ENCODE measurements at places on chromosomes 13 and 19.

- no peak for DNase-seq
Observed at GRCh38 chr13:37640499-37640898, 41.9 kb upstream of the POSTN start.

DNA sequence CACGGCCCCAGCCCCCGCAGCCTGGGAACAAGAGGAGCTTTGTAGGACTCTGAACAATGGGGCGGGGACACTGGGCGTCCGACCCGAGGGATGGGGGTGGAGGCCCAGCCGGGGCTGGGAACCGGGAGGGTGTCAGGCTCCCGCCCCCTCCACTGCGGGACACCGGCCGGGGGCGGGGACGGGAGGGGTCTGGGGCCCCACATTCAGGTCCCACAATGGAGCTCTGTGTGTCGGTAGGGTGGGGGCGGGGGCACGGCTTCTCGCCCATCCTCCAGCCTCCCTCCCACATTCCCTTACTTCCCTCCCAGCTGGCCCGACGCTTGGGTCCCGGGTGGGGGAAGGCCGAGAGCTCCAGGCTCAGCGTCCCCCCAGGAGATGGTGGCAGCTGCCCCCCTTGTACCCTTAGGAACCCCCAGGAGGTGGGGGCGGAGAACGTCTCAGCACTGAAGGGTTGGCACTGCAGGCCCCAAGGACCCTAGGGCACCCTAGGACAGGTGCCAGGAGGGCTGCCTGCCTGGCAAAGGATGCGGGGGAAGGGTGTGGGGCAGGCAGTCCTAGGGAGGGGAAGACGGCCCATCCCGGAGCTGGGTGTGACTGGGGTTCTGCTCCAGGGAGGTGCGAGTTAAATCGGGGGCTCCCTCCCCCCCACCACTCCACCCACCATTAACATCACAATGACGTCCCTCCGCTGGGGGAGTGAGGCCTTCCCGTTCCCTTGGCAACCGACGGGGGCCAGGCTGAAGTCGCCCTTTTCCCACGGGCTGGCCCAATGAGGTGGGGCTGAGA lies 5.3 kb downstream of the TTYH1 start:
- no peak for DNase-seq

- no peak for DNase-seq
Observed at GRCh38 chr13:42066542-42066941, 18.1 kb downstream of the DGKH start.

GRCh38 chr13:102774214-102774568 lies 605 bp upstream of the TEX30 start:
- DNase-seq = no peak

DNA sequence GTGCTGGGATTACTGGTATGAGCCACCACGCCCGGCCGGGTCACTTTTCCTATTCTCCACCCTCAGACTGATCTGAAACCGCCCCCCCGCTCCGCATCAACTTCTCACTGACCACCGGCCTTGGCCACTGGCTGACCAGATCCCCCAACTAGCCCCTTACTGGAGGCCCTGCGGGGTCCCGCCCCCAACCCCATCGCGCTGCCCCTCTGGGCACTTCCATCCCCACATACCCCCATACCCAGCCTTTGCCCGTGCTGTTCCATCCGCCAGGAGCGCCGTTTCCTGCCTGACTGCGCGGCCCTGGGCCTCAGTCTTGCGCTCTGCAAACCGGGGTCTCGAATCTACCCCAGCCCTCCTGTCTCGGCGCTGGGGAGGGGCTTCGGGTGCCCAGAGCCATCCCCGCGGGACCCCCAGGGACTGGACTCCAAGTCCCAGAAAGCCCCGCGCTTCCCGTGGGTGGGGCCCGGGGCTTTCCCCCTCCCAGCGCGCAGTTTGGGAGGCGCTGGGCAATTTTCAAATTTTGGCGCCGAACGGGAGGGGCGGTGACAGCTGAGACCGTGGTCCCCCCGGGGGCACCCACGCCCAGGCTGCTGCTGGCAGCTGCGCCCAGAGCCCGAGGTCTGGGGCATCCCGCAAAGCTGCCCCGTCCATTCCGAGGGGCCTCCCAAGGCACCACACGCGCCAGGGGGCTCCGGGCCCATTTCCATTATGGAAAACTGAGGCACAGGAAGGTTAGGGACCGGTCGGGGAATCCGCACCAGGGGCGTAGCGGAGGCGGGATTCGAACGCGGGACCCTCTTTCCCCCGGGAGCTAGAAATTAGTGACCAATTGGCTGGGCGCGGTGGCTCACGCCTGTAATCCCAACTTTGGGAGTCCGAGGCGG lies 5.2 kb upstream of the LMNB2 start:
- DNase-seq = peak; percentile 90

GRCh38 chr13:74678308-74678965 lies 544.2 kb upstream of the KLF12 start:
- no peak for DNase-seq

DNA sequence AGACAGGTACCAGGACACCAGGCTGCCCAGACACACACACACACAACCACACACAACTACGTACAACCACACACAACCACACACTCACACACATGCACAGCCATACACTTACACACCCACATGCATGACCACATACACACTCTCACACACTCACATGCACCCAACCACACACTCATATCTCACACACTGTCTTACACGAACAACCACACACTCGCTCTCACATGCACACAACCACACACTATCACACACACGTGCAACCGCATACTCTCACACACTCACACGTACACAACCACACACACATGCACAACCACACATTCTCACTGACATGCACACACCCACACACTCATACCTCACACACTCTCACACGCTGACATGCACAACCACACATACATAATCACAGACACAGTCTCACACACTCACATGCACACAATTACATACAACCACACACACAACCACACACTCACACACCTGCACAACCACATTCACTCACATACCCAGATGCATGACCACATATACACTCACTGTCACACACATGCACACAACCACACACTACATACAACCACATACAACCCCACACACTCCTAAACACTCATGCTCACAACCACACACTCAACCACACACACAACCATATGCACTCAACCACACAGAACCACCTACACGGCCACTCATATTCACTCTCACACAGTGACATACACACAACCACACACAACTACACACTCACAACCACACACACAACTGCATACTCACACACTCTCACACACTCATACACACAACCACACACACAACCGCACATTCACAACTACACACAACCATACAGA lies 7.6 kb upstream of the SLC7A10 start:
- no peak for DNase-seq

DNA sequence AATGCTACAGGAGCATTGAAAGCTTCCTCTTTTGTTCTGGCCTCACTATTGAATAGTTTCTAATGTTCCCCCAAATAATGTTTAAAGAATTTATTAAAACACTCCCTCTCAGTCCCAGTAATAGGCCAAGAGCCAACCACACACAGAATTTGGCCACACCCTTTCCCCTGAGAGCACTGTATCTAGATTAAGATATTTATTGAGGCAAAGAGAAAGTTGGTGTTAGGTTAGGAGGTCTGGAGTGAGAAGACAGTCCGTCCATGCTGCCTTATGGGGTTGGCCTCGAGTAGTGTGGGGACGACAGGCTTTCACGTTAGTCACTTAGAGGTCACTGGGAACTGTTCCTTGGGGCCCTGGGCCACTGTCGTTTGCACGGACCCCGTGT lies 122.9 kb upstream of the RNF113B start:
- DNase-seq = no peak

- no peak for DNase-seq
Observed at GRCh38 chr19:46447824-46448223, 19.1 kb upstream of the PNMA8C start.

GRCh38 chr13:103663996-103664395 lies 597.8 kb upstream of the SLC10A2 start:
- DNase-seq = no peak

DNA sequence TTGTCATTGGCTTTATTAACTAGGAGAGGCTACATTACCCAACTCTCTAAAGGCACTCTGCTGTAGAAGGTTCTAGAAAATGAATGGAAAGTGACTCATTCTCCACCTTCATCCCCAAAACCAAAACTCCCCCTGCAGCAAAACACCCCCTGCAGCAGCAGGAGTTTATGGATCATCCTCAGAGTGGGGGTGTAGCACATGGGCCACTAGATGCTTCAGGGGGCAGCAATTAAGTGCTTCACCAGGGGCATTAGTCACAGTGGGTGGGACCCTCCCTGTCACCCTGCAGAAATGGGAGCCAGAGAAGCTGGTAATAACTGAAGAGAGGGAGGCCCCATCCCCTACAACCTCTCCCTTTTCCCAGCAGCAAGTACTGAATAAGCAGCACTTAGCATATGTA lies 64.5 kb upstream of the MED4 start:
- DNase-seq = no peak
